ENCODE measurements at places on chromosomes 3 and 15. TPM values are rescaled to one million over a fixed set of nuclear protein-coding genes. Genes with fewer than 3 reads are reported as not detected.

The TTC23 gene
- 15.3 TPM for total RNA-seq

The CACNA1D gene
- total RNA-seq: not detected

The HRG gene
- not detected for total RNA-seq

The IL17RB gene
- not detected for total RNA-seq

The GANC gene
- total RNA-seq: 7.3 TPM

The RPUSD2 gene
- total RNA-seq: 7.4 TPM

The MNS1 gene
- 0.20 TPM for total RNA-seq
